Activated CD4-positive, alpha-beta T cell treated with anti-CD3 and anti-CD28 coated beads for 36 hours (primary cell): ENCODE measurements at places on chromosomes 4 and X. TPM values are rescaled to one million over a fixed set of nuclear protein-coding genes. Genes with fewer than 3 reads are reported as not detected.
A peak's percentile ranks its signal among the peaks of the same experiment; 100 is the strongest.

Gene MUC7
- not detected for total RNA-seq

Gene MAP7D2
- total RNA-seq, result 0.44 TPM

Gene FOXR2
- not detected for total RNA-seq

Gene CXCL6
- total RNA-seq, result not detected

Gene ADH1C
- not detected for total RNA-seq

Gene CCNI
- total RNA-seq, result 226 TPM

Gene PCDH10
- not detected for total RNA-seq

Gene SLITRK4
- not detected for total RNA-seq

DNA sequence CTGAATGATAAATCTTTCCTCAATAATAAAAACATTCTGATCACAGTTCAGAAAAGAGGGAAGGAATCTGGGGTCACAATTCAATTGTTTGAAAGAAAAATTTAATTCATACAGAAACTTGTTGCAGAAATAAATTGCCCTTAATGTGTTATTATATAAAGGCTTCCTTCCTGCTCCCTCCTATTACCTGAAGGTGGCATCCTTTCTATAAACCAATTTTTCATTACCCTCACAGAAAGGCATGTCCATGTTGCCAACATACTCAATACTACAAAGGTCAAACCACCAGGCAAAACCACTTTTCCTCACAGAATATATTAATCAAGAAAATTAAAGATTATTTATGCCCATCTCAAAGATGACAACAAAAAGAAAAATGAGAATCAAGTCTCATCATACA is 194.3 kb upstream of the CT83 start:
- DNase-seq, result no peak

DNA sequence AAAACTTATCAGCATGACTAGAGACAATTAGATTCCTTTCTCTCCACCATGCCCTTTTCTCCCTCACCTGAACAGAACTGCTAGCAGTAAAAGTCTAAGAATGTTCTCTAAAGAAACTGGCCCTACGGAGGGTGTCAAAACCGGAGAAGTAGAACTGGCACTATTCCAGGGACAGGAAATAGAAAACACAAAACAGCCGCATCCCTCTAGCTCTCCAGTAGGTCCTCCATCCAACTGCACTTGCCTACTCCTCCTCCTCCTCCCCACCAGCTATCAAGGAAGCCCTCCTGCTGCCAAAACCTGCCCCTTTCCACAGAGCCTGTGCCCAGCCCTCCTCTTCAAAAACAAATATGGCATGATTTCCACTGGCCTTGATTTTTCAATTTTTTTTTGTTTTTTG is 28.4 kb downstream of the FUNDC1 start:
- DNase-seq, result no peak

DNA sequence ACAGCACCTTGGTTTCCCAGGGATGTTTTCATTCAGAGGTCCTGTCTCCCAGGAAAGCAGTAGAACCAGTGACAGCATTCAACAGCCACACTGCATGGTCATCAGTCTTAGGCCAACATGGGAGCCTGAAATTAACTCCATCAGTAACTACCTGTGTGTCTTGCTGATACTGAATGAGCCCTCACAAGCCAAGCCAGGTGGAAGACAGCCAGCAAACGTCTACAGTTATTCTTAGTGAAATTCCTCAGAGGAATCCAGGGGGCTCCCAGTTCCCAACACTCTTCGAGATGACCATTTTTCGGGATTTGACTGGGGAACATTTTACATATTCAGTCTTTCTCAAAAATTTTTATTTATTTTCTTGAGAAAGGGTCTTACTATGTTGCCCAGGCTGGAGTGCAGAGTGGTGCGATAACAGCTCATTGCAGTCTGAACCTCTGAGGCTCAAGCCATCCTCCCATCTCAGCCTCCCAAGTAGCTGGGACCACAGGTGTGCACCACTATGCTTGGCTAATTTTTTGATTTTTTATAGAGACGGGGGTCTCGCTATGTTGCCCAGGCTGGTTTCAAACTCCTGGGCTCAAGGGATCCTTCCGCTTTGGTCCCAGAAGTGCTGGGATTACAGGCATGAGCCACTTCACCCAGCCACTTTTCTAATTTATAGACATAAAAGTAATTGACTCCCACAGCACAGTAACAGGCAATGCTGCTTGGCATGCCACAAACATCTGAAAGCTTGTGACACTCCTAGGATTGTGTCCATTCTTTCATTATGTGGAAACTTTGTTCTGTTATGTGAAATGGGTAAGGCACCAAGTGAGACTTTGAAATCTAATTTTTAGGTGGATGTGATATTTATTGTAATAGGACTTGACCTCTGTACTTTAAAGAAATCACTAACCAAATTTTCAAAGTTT is 116.9 kb downstream of the SOWAHB start:
- no peak for DNase-seq

- DNase-seq, result no peak
These were observed 103.7 kb downstream of the RBM47 start for GRCh38 chr4:40525752-40526598.

GRCh38 chrX:105190252-105190853 is 30.1 kb downstream of the TEX13A start:
- DNase-seq, result peak; percentile 17

GRCh38 chr4:145196747-145197146 is 16.4 kb upstream of the OTUD4 start:
- DNase-seq, result no peak

DNA sequence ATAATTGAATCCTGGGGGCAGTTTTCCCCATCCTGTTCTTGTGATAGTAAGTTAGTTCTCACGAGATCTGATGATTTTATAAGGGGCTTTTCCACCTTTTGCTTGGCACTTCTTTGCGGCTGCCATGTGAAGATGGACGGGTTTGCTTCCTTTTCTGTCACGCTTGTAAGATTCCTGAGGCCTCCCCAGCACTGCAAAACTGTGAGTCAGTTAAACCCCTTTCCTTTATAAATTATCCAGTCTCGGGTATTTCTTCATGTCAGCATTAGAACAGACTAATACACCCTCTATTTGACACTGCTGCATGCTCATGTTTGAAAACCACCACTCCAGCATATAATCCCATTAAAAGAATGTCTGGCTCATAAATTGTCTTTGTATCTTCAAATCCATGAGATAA is 264.4 kb upstream of the ITM2A start:
- no peak for DNase-seq

DNA sequence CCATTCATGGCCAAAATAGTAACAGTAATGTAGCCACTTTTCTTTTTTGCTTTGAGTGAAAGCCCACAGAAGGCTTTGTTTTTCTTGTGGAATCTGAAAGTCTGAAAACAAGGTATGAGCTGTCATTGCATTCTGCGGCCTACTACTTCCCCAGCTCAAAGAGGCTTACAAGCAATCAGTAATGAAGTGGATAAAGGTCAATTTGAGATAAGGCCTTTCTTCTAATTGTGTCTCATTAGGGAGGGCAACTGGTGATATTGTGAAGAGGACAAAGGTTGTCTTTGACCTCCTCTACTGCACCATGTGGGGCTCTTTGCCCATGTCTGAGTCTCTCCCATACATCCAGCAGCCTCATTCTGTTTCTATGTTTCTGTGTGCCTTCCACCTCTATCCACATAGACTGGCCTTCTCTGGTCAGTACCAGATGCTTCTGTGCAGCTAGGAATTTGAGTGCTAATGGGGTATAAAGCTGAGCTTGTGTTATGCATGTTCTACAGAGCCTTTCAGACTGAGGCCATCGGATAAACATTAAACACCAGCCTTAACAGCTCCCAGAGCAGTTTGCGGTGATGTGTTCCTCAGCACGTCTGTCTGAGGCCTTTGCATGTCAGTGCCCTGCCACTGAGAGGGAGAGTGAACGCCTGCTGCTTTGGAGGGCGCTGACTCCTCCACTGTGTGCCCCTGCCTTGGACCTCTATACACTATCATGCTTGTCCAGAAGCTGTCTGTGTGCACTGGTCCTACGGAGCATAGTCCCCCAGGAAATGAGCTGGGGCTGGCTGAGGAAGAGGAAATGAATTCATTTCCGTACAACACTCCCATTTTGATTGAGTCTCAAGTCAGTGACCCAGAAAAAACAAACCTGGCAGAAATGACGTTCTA is 80.2 kb downstream of the SH2D1A start:
- no peak for DNase-seq

- DNase-seq, result no peak
These were observed 234.7 kb upstream of the DIAPH2 start for GRCh38 chrX:96449896-96450295.

DNA sequence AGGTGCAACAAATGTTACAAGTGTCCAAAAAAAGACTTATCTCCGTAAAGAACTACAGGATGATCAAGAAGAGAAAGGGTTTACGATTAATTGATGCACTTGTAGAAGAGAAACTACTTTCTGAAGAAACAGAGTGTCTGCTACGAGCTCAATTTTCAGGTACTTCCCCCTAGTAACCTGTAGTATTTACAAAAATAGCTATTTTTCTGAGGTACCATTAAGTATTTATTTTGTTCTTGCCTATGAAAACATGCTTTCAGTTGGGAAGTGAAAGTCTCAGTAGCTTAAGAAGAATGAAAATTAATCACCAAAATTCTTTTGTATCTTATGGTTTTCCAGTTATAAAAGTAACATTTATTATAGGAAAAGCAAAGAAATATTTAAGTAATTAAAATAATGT is 5.9 kb downstream of the THAP9 start:
- DNase-seq, result no peak

DNA sequence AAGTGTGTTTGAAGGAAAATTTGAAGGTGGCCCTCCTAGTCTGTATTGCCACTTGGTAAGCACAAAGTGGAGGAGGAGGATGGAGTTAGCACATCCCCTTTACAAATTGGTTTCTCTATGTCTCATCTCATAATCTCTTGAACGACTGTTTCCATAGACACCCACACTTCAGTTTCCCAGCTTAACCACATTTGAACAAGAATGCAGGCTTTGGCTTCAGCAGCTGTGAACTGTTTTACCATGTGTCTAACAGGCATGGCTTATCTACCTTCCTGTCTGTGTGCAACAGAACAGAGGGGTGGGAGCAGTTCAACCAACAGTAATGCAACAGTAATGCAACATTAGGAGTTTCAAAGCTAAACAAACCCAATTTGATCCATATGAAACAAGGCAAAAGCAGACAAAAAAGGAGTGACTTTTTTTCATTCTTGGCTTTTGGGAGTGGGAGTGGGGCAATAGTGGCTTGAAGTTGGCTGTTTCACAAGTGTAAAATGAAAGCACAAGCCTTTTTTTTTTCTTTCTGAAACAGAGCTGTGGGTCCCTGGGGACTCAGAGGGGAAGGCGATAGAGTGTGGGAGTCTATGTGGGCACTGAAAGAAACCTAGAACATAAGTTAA is 108.0 kb downstream of the ITM2A start:
- peak; percentile 61 for DNase-seq

DNA sequence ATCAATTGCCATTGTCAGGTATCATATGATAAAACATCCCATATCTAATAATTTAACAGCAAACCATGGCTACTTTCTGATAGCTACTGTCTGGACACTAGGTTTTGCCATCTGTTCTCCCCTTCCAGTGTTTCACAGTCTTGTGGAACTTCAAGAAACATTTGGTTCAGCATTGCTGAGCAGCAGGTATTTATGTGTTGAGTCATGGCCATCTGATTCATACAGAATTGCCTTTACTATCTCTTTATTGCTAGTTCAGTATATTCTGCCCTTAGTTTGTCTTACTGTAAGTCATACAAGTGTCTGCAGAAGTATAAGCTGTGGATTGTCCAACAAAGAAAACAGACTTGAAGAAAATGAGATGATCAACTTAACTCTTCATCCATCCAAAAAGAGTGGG is 7.0 kb downstream of the NPY5R start:
- DNase-seq, result no peak

GRCh38 chrX:72666451-72666850 is 47.7 kb downstream of the PHKA1 start:
- no peak for DNase-seq

GRCh38 chr4:6520051-6520636 is 47.7 kb upstream of the PPP2R2C start:
- no peak for DNase-seq

GRCh38 chrX:10570601-10571000 is 49.8 kb downstream of the MID1 start:
- no peak for DNase-seq

DNA sequence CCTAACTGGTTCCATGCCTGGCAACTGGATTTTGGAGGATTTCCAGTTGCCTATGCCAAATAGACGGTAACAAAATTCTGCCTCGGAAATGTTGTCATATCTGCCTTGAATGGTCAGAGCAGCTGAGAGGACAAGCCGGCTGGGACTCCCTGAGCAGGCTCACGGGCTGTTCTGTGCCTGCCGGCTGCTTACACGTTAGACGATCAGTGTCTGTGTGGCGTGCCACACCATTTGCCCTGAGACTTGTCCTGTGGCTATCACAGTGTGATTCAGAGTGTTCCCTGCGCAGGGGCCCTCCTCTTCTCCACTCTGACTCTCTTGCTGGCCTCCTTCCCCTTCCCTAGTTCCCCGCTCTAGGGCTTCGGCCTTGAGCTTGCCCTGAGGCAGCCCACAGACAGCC is 42.4 kb downstream of the RAI2 start:
- no peak for DNase-seq

- no peak for DNase-seq
These were observed 365.1 kb downstream of the MAGEB5 start for GRCh38 chrX:26581091-26581490.

DNA sequence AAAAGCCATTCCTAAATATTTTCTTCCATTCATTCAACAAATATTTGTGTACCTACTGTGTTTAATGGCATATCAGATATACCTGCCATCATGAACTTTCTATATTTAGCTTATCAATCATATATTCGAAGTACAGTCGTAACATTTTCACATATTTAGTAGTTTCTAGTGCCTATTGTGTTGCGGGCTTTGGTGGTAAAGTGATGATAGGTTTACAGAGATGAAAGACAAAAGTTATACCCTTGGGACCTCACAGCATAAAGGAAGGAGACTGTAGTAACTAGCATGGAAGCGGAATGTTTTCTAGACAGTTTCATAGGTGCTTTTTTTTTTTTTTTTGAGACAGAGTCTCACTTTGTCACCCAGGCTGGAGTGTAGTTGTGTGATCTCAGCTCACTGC is 39.5 kb downstream of the RBPJ start:
- no peak for DNase-seq

DNA sequence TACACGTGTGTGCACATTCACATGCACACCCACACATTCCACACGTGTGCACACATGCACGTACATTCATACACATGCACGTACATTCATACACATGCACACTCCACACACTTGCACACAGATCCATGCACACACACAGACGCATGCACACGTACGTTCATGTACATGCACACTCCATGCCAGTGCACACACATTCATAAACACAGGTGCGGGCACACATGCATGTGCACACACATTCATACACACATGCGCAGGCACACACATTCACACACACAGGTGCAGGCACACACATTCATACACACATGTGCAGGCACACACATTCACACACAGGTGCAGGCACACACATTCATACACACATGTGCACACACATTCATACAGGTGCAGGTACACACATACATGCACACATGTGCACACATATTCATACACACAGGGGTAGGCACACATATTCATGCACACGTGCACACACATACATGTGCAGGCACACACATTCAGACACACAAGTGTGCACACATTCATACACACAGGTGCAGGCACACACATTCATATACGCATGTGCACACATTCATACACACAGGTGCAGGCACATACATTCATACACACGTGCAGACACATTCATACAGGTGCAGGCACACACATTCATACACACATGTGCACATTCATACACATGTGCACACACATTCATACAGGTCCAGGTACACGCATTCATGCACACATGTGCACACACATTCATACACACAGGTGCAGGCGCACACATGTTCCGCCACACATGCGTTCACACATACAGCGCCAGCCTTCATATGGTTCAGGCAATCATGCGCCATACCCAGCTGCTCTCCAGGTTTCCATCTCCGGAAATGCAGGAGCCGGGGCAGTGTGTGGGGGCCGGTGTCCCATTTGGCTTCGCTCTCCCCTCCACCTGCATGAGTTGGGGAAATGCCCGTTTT is 124.8 kb downstream of the HMX1 start:
- no peak for DNase-seq
